IPS-NIHi11 (cell line): ENCODE measurements at places on chromosomes 5 and 9.

DNA sequence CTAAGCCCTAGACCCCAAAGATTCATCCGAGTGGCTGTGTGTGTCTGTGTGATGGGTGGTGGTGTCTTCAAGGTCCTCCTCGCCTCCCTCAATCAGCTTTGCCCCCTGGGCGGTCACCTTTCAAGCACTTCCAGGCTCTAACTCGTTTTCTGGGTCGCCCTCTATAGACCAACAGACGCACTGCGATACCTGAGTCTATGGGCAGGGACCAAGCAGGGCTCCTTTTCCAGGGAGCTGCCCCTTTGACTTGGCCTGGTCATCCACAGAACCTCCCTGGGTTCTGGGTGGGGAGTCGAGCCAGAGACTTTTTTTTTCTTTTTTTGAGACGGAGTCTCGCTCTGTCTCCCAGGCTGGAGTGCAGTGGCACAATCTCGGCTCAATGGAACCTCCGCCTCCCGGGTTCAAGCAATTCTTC is 1.1 kb downstream of the SLC27A4 start:
- DNase-seq: peak; percentile 90

- DNase-seq: no peak
Observed at GRCh38 chr5:72012906-72013305, 94.4 kb upstream of the MAP1B start.

GRCh38 chr5:65482296-65482735 is 596 bp upstream of the ADAMTS6 start:
- DNase-seq: no peak

GRCh38 chr5:179596421-179596820 is 27.1 kb downstream of the HNRNPH1 start:
- DNase-seq: no peak

DNA sequence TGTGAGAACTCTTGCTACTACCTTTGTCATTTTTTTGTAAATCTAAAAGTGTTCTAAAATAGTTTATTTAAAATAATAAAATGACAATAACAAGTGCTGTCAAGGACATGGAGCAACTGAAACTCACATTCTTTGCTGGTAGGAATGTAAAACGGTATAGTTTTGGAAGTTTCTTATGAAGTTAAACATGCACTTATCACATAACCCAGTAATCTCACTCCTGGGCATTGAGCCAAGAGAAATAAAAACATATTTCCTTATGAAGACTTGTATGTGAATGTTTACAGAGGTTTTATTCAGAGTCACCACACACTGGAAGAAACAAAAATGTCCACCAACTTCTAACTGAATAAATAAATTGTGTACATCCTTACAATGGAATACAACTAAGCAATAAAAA is 46.0 kb upstream of the COL15A1 start:
- no peak for DNase-seq

DNA sequence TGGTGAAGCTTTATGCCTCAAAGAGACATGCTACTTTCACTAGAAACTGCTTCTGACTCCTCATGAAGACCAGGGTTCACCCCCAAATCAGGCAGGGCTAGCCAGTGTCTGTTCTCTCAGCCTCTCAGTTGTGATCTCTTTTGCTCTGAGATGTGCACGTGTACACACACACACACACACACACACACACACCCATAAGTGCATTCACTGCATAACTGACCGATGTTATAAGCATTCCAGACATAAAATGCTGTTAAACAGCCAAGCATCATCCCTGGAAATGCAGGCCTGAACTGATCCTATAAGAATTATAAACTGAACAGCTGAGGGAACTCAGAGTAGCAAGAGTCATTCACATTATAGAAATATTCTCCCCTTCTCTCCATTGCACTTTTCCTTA is 85.0 kb downstream of the FSTL4 start:
- no peak for DNase-seq
